ENCODE measurements at places on chromosomes 12 and 14.

DNA sequence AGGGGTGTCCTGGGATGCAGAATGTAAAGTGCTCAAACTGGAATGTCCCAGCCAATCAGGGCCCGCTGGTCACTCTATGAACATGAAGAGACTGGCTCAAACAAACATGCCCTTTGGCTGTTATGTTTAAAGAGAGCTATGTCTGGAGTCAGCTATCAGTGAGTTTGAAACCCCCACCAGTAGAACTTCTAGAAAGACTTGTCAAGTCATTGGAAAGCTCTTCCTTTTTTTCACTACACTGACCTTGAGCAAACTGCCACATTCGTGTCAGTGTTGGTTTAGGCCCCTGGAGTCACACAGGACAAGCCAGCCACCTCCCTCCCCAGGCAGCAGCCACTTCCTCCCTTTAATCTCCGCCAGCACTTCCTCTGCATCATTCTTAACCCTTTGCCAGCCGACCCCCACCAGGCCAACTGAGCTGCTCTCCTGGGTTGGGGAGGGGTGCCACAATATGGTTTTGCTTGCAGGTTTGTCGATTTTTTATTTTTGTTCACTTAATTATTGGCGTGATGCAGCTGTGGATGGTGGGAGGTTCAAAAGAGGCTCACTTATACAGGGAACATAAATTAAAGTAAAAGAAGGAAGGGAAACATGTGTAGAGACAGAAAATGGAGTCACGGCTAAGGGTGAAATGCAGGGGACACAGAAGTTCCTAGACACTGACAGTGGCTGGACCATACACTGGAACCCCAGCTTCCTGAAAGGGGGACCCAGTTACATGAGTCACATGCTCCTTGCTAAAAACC is 25.3 kb downstream of the CMKLR1 start:
- no peak for DNase-seq
- no peak overlapping the region for H3K4me3 ChIP-seq
- H3K36me3 ChIP-seq = no peaks in the 10 kb centered on the region
- H3K27ac ChIP-seq = peak overlapping the region; percentile 71
- H3K27me3 ChIP-seq = no peaks in the 10 kb centered on the region

DNA sequence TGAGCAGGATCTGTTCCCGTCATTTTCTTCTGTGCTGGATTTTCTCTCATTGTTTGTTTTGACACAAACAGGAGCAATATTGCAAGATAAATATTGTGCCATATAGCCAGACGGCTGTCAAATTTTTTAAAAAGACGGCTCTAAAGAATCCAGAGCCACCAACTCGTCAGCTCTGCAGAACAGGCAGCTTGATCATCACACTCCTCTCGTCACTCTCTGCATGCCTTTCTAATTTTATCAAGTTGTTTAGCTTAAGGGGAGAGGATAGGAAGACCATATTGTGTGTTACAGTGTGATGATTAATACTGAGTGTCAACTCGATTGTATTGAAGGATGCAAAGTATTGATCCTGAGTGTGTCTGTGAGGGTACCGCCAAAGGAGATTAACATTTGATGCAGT is 562.8 kb downstream of the GALC start:
- peaks cover 7% of the 10 kb centered on the region for H3K4me1 ChIP-seq
- H3K27ac ChIP-seq = no peak overlapping the region
- no peak overlapping the region for H3K4me3 ChIP-seq
- H3K36me3 ChIP-seq = no peaks in the 10 kb centered on the region
- H3K27me3 ChIP-seq = no peaks in the 10 kb centered on the region

GRCh38 chr14:76537906-76538647 is 162.1 kb downstream of the ESRRB start:
- no peak overlapping the region for H3K4me3 ChIP-seq
- H3K36me3 ChIP-seq = no peaks in the 10 kb centered on the region
- H3K4me1 ChIP-seq = peaks cover 41% of the 10 kb centered on the region
- H3K27me3 ChIP-seq = no peaks in the 10 kb centered on the region

DNA sequence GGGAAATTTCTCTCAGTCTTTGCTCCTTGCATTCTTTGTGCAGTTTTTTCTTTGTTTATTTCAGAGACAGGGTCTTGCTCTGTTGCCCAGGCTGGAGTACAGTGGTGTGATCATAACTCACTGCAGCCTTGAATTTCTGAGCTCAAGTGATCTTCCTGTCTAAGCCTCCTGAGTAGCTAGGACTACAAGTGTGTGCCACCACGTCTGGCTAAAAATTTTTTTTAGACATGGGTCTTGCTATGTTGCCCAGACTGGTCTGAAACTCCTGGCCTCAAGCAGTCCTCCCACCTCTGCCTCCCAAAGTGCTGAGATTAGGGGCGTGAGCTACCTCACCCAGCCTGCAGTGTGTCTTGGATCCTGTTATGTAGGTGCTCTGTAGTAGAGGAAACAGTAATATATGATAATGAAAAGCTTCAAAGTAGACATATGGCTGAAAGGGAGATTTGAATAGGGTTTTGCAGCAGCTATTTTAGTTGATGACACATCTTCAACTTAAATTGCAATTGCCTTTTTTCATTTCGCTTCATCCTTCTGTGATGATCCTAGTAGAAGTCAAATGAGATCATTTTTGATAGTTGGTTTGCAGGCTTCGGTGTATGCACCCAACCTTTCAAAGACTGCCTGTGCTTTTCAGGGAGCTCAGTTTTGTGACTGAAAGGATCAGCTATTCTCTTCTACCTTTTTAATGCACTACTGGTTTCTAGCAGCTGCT is 75.4 kb downstream of the FUT8 start:
- DNase-seq = no peak
- H3K27ac ChIP-seq = peak overlapping the region; percentile 55
- H3K4me3 ChIP-seq = no peak overlapping the region
- peaks cover 40% of the 10 kb centered on the region for H3K4me1 ChIP-seq
- H3K36me3 ChIP-seq = peaks cover 8% of the 10 kb centered on the region

DNA sequence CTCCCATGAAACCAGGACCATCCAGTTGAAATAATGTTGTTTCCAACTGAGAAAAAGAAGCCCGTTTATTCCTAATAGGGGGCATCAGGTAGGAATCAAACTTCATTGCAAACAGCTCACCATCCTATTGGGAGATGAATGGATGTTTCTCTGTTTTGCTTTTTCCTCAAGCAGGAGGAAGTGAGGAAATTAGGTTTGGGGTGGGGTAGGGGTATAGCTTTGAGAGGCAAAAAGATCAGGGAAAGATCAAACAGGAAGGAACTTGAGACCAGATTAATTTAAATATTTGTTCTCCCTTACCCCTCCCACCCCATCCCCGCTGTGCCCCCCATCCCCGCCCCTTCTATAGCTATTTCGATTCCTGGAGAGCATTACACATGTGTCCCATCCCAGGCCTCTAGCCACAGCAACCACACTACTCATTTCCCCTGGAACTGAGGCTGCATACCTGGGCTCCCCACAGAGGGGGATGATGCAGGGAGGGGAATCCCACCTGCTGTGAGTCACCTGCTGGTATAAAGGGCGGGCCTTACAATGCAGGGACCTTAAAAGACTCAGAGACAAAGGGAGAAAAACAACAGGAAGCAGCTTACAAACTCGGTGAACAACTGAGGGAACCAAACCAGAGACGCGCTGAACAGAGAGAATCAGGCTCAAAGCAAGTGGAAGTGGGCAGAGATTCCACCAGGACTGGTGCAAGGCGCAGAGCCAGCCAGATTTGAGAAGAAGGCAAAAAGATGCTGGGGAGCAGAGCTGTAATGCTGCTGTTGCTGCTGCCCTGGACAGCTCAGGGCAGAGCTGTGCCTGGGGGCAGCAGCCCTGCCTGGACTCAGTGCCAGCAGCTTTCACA is at the start of gene IL23A:
Gene IL23A, plus strand, starts transcription at position 577 of the 850 bp plus-strand sequence. Its CDS starts 161 bp downstream, at position 738.
- peaks cover 8% of the 10 kb centered on the region for H3K4me1 ChIP-seq
- no peak for DNase-seq
- peaks cover 8% of the 10 kb centered on the region for H3K36me3 ChIP-seq
- H3K27ac ChIP-seq = peak within 1 kb of the TSS; percentile 73
- H3K4me3 ChIP-seq = no peak within 1 kb of the TSS
- H3K27me3 ChIP-seq = no peaks in the 10 kb centered on the region

DNA sequence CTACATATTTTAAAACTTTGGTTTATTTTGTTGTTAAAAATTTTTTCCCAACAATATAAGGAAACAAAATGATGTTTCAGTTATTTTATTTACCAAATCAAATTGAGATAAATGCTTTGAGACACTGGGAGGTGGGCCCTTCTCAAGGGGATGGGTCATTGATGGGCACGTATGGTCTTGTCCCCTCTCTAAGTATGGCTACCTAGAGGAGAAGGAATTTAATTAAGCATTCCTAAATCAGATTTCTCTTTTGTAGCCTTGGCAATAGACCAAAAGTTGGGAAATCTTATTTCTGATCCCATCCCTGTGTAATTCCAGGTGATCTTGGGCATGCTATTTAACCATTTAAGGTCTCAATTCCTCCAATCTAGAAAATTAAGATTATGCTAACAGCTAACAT is 79.0 kb downstream of the SCN8A start:
- no peaks in the 10 kb centered on the region for H3K36me3 ChIP-seq
- H3K4me1 ChIP-seq = peaks cover 15% of the 10 kb centered on the region
- H3K27ac ChIP-seq = no peak overlapping the region
- no peak overlapping the region for H3K4me3 ChIP-seq

- H3K27ac ChIP-seq = peak overlapping the region; percentile 97
- peak overlapping the region; percentile 96 for H3K4me3 ChIP-seq
- peaks cover 13% of the 10 kb centered on the region for H3K36me3 ChIP-seq
- H3K27me3 ChIP-seq = no peaks in the 10 kb centered on the region
- DNase-seq = no peak
Observed at GRCh38 chr14:49851813-49852212, 775 bp downstream of the NEMF start.

DNA sequence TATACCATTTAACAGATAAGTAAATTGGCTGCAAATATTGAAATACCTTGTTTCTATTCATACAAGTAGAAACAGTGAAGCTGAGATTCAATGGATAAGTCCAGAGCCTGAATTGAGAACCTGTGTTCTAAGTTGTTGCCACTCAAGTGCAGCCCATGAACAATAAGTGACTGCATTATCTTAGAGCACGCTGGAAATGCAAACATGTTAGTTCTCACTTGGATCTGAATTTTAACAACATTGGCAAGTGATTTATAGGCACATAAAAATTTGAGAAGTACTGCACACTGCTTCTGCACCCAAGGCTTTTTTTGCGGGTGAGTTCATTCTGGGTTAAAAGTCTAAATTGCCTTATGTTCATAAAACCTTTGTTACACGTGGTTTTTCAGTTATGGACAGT is 484.3 kb downstream of the NAV3 start:
- H3K4me1 ChIP-seq = peaks cover 5% of the 10 kb centered on the region
- DNase-seq = no peak
- H3K4me3 ChIP-seq = no peak overlapping the region
- no peak overlapping the region for H3K27ac ChIP-seq
- H3K27me3 ChIP-seq = no peaks in the 10 kb centered on the region

- peaks cover 21% of the 10 kb centered on the region for H3K36me3 ChIP-seq
- DNase-seq = no peak
- H3K4me3 ChIP-seq = no peak overlapping the region
- no peaks in the 10 kb centered on the region for H3K27me3 ChIP-seq
- no peak overlapping the region for H3K27ac ChIP-seq
Observed at GRCh38 chr14:91796617-91797347, 64.9 kb upstream of the CATSPERB start.

DNA sequence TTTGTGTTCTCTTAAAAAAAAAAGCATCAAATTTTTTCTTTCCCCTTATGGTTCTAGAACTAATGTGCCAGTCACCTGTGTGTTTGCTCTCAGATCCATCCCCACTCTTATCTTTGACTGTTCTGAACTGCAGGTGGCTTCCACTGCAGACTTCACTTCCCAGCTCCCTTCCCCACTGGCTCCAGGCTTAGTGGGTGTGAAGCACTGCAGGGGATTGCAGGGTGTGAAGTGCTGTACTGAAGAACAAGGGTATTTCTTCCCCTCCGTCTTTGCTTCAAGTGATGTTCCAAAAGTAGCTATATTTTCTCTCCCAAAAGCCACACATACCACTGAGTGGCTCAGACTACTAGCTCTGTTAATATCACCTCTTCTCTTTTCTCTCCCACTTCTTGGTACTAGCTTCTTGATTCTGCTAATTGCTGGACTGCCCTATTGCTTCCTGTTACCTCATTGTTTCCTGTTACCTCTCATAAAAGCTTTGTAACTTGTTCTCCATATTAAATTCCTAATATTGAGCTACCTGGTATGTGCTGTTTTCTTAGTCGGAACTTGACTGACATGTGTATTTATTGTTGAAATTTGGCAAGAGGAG is 115.4 kb upstream of the PRICKLE1 start:
- H3K27ac ChIP-seq = no peak overlapping the region
- no peaks in the 10 kb centered on the region for H3K36me3 ChIP-seq
- H3K27me3 ChIP-seq = no peaks in the 10 kb centered on the region
- H3K4me1 ChIP-seq = peaks cover 2% of the 10 kb centered on the region
- no peak for DNase-seq
- H3K4me3 ChIP-seq = no peak overlapping the region

DNA sequence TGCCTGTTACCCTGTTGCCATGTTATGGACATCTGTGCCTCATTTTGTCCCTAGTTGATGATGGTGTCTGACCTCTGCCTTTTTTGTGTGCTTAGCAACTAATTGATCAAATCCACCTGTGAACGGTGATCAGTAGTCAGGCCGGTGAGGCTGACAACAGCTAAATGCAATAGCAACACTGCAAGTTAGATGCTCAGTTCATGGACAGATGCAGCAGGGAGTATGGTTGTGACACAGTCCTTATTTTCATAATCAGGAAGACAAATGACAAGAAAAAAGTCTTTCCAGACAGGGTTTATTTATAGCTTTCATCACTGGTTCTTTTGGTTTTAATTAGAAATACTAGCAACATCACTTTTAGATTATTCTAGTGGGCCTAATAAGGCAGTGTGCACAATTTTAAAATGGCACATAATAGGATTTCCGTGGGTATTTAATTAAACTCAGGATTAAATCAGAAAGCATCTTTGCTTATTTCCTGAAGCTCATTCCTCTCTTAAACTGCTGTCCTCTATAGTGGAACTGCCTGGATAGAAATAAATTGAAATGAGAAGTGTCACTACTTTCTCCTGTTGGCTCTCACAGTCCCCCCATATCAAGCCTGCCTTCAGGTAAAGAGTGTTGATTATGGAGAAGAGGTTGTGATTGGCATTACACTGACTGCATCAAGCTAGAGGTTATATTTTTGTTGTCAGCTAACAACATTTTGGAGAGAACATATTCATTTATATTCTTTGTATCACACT is 281.1 kb upstream of the NAV3 start:
- no peaks in the 10 kb centered on the region for H3K4me1 ChIP-seq
- no peak for DNase-seq
- H3K4me3 ChIP-seq = no peak overlapping the region
- peaks cover 9% of the 10 kb centered on the region for H3K27me3 ChIP-seq
- no peaks in the 10 kb centered on the region for H3K36me3 ChIP-seq

DNA sequence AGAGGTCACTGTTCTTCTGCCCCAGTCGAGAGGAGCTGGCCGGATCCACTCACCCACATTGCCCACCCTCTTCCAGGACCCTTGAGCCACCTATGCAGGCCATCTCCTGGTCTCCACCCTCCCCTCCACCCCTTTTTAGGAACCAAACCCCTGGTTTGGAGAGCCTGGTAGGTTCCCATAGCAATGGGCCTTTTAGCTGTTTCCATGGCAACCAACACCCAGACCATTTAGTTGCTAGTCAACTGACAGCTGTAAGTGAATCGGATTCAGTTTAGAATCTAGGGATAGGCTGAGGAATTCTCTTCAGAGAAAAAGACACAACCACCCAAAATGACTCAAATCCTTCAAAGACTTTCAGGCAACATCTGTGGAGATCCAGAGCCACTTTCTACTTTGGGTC is 16.5 kb downstream of the NPC2 start:
- peaks cover 33% of the 10 kb centered on the region for H3K36me3 ChIP-seq
- H3K4me3 ChIP-seq = no peak overlapping the region
